B cell (primary cell): ENCODE measurements at places on chromosomes 5 and 9. TPM values are rescaled to one million over a fixed set of nuclear protein-coding genes. Genes with fewer than 3 reads are reported as not detected.

The GLDC gene
- 0.71 and 1.1 TPM in 2 replicates for total RNA-seq

DNA sequence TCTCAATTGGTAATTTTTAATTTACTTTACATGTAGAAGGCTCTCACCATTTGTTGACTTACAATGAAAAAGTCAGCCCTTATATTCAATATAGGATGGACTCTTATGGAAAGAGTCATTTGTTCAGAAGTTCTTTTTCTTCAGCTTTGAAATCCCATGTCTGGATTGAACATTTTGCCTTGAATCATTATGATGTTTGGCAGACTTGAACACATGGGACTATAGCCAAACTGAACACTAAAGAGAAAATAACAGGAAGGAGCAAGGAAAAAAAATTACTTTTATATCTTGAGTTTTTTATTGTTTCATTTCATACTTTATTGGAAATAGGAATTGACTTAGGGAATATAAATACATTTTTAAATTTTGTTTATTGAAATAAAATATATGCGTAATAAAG lies 1503.0 kb downstream of the EFNA5 start:
- no peak for DNase-seq

GRCh38 chr9:18676525-18676924 lies 202.6 kb downstream of the ADAMTSL1 start:
- no peak for DNase-seq

DNA sequence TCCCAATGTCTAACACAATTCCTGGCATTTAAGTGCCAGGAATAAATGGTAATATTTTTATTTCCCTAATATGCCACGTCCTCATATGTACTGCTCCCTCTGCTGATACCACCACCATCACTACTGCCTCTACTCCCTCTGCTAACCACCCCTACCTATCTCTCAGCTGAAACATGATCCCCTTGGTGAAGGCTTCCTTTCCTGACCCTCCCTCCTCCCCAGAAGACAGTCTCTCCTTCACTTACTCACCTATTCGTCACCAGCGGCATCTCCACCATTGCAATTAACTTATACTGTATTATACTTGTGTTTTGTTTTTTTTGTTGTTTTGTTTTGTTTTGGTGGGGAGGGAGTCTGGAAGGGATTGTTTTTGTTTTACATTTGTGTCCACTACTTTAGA lies 4.8 kb downstream of the DENND1A start:
- no peak for DNase-seq

DNA sequence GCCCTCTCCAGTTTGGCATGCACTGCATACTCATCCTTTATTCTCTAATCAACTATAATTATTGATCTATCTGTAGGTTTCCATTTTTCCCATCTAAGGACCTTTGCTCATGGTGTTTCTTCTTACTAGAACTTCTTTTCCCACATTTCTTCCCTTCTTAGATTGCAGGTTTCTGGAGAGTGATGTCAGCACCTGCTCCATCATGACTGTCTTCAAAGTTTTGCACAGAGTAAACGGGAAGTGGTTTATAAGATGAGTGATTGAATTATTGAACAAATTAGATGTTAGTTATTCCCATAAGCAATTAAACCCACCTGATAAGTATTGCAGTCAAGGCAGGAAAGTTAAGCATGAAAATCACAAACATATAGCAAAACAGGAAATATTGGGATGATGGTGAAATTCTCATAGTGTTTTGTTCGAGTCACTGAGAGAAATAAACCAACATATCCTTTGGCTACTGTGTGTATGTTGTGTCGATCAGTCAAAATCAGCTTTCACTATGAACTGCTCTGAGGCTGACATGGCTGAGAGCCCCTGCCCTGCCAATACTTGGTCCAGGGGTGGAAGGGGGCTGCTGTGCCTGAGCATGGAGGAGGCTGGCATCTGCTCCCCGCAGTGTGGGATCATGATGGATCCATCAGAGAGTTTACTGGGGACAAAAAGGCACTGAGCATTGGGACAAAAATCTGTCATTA lies 45.5 kb upstream of the S1PR3 start:
- DNase-seq: no peak

- DNase-seq: no peak
Measured at GRCh38 chr5:78471896-78472295, 111.5 kb downstream of the SCAMP1 start.

DNA sequence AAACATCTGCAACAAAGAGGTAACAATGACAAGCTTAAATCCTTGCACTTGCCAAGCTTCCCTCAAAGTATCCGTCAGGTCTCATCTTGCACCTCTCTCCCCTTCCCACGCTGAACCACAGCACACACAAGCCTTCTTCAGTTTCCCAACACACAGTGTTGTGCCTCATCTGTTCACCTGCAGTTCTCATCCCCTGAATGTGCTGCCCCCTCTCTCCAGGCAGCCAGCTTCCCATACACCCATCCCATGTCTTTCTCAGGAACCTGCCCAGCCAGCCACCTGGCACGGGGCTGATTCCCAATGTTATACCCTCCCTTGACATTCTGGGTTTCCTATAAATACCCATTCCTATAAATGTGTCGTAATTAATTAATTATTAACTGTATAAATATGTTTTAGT lies 314.8 kb downstream of the PRELID2 start:
- DNase-seq: no peak

DNA sequence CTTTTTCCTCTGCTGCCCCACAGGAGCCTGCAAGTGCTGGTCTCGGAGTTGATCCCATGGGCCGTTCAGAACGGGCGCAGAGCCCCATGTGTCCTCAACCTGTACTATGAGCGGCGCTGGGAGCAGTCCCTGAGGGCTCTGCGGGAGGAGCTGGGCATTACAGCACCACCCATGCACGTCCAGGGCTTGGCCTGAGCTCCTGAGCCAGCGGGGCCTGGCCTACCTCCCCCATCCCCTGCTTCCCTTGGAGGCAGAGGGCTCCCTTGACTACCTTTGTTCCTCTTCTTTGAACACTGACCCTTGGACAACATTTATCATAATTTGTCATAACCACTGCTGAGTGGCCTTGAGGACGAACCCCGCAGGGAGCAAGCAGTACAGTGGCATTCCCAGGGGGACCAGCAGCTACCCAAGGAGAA lies 6.9 kb upstream of the SLC27A4 start:
- DNase-seq: no peak

The IFNA21 gene
- total RNA-seq: not detected in 2 replicates
